ENCODE measurements at places on chromosomes 5 and 9.
A peak's percentile ranks its signal among the peaks of the same experiment; 100 is the strongest.

GRCh38 chr9:101572316-101572715 lies 22.5 kb downstream of the PPP3R2 start:
- DNase-seq, result no peak

- DNase-seq, result no peak
These were observed 3.4 kb upstream of the SLC46A2 start for GRCh38 chr9:112894041-112894440.

DNA sequence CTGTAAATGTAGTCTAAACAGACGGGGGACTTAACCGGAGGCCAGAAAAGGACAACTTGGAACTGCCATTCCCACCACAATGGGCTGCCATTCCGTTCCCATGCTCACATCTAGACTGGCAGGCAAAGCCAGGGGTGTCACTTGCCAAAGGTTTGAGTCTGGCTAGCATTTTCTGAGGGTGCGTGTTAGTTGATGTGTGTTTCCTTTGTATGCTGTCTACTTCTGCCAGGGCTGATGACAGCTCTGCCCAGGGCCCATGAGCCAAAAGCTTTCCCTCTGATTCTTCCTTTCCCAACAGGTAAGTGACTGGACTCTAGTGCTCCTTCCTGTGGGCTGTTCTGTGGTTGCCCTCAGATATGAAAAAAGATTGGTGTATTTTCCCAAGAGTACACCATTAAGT lies 68.0 kb downstream of the ZNF608 start:
- DNase-seq, result no peak

DNA sequence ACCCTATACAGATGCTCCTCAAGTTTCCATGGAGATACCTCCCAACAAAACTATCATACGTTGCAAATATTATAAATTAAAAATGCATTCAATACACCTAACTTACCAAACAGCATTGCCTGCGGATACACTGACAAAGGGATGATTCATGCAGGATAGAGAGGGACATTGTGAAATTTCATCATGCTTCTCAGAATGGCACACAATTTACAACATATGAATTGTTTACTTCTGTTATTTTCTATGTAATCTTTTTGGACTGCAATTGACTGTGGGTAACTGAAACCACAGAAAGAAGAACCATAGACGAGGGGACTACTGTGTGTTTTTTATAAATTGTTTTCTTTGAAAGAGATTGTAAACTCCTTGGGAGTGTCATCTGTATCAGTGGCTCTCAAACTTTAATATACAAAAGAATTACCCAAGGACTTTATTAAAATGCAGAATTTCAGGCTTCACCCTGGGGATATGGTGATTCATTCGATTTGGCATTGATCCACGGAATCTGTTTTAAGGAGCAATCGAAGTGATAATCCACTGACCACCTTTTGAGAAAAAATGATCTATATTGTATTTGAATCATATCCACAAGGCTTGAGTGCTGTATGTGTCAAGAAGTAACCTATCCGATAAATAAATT lies 146.4 kb downstream of the SGCD start:
- no peak for DNase-seq

- peak; percentile 53 for DNase-seq
These were observed 5.4 kb upstream of the FOXI1 start for GRCh38 chr5:170100066-170100943.

DNA sequence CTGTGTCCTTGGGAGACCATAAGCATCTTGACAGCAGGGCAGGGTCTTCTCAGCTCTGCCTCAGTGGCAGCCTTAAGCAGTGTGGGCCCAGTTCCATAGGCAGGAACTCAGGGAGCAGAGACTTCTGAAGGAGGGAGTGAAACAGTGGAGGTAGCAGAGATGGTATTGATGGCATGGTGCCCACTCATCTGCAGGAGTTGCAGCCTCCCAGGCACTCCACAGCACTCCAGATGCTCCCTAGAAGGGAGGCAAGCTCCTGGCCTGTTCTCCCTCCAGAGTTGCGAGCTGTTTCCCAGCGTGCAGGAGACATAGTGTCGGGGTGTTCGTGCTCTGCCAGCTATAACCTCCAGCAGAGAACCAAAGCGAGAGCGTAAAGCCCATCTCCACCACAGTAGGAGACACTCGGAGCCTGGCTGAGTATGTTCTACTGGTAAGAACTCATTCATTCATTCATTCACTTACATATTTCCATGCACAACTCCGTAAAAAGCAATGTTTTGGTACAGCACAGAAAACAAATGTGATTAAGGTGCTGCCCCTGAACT lies 31.4 kb upstream of the UNC5A start:
- DNase-seq, result no peak

DNA sequence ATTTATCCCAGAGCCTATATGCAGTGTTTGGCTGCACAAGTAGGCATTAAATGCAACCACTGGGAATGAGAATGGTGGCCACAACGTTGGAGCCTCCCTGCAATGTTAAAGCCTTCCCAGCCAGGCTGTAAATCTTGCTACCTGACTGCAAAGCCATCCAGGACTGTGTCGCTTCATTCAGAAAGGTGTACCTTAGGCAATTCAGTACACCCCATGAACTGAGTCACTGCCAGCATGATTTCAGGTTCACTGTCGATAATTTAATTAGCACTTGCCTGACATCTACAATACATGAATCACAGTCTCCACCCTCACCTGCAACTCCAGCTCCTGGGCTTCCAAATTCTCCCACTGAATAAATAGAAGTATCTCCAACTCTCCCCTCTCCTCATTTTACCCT lies 108.4 kb downstream of the SLIT3 start:
- no peak for DNase-seq

- DNase-seq, result no peak
These were observed 2.3 kb upstream of the NKX2-5 start for GRCh38 chr5:173237143-173237874.

DNA sequence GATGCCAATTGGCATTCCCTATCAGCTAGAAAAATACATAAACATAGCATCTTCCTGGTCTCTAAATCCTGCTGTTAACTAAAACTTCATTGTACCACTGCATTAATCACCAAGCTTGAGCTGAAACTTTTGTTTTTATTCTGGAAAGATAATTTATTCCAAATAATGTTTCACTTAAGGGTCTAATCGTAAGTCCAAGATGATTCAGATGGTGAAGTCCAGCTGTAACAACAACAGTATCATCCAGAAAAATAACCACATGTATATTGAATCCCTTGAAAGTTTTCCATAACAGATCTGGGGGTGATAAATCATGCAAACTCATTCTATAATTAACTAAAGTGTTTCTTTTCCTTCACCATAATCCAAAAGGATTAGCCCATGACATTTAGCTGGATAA lies 23.9 kb downstream of the RORB start:
- DNase-seq, result no peak

- no peak for DNase-seq
These were observed 34.7 kb upstream of the FIBCD1 start for GRCh38 chr9:130973686-130974281.

- DNase-seq, result no peak
These were observed 717.9 kb upstream of the WWC1 start for GRCh38 chr5:167573370-167574127.

DNA sequence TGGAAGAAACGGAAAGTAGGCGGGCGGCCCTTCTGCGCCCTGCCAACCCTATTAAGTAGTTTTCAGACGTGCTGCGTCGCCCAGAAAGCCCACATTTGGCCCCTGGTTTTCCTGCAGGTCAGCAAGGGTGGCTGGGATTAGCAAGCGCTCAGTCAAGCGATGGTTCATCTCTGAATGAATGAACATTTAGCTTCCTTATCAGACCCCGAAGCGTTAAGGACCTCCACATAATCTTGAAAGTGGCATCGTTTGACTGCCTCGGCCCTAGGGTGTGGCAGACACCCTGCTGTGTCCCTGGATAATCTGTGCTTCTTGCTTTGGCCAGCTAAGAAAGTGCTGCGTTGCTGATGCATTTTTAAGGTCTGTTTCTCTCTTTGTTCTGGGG lies 684 bp downstream of the TOR1B start:
- no peak for DNase-seq

Measured in GM19239 (cell line).